ENCODE measurements at places on chromosomes 11 and 22.

DNA sequence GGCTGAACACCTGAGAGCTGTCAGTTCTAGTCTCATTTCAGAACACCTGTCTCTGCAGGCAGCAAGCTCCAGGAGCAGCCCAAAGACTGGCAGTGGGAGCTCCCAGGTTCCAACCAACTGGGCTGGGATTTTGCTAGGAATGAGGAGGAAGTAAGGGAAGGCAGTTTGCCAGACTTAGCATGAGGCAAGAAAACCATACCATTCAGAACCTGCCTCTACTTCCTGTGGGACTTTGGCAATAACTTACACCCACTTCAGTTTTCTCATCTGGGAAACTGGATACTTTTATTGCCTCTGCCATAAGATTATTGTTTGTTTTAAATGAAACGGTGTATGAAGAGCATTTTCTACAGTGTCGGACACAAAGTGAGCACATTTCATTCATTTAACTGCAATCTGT, 363.7 kb upstream of the ISX start:
- no peak for DNase-seq

GRCh38 chr11:131637469-131638175, 267.2 kb downstream of the NTM start:
- no peak for DNase-seq

DNA sequence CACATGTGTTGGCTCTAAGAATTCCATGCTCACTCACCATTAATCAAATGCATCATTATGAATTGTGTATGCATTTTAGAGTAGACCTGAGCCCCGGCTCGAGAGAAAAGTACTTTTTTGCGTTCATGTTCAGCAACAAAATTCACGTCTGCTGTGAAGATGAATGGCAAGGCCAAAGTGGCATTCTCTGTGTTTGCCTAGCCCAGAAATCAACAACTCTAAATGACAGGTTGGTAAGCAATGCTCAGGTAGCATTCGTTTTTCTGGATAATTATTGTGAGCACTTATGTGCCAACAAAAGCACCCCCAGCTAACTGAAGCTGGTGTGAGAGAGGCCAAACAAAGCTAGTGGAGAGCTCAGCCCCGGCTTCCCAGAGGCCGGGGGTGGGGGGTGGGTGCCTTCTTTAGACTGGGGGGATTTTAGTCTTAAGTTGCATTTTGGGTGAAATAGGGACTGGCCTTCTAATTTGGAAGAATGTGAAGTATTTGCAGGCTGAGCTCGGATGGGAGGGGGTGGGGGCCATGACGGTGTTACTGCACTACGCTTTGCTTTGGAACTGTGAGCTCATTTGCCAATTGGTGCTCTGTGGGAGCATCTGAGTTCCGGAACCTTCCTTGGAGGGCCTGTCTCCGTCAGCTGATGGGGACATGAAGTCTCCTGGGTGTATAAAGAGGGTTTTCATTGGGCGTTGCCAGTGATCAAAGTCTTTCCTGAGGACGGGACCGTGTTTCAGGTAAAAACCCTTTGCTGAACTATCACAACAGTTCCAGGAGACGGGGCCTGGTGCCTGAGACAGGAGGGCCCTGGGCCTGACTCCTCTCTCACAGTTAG, 29.0 kb upstream of the ALX4 start:
- no peak for DNase-seq

DNA sequence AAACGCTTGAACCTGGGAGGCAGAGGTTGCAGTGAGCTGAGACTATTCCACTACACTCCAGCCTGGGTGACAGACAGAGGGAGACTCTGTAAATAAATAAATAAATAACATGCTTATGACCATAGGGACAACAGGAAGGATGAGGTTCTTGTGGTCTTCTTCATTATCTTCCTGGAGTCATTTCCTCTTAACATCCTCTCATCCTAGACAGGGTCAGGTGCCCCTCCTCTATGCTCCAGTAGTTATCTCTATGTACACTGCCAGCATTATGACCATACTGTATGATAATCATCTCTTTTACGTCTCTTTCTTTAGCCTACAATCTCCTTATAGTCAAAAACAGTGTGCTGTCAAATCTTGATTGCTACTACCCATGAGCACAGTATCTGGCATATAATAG, 17.7 kb downstream of the RAB30 start:
- DNase-seq = no peak

DNA sequence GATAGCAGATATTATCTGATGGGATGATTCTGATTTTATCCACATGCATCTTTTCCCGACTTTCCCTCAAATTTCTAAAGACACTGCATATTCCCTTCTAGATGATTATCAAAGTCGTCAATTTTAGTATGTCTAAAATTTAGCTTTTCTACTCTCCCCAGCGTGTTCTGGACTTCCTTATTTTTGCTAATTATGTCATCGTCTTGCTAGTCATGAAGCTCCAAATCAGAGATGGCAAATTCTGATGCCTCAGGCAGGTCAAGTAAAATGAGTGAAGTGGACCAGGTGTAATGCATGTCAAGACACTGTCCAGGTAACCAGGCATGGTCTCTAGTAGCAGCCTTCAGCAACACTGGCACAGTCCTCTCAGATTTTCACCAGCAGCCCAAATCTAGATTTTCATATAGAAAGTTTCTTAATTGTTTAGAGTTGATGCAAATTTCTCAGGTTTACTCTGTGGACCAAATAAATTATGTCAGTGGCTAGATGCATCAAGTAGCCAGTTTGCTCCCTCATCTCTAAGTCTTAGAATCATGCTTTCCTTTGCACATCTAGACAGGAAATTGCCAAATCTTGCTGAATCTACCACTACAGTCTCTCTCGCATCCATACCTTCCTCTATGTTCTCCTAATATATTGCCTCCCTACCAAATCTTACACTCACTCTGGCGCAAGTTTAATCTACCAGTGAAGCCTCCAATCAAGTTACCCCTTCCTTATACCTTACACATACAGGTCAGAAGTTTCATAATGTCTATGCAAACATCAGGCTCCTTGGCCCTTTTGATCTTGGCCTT, 10.6 kb downstream of the HSD17B12 start:
- DNase-seq = peak; percentile 18
